ENCODE measurements at places on chromosomes 5 and 9.

DNA sequence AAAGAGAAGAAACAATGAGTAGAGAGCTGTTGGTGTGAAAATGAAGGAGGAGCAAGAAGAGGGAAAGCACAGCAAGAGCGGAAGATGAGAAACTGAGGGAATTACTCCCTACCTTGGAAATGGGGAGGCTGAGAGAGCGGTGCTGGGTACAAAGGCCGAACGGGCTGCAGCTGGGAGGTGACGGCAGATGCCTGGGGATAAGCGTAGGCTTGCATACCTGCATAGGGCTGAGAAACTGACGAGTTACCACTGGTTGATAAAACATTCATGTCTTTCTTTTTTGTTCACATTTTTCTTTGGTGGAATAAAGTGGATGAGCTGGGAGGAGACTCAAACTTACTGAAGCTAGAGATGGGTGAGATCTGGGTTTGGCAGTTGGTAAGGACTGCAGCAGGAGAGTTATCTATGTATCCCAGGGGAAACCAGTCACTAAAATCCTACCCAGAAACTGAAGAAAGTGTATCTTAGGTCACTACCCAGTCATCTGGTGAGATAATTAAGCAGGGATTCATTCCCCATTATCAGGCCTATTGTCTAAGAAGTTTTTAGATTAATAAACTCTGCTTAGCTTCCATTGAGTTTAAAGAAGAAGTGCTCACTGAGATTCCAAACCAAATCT is 34.8 kb downstream of the FKBP15 start:
- H3K4me3 ChIP-seq: no peak overlapping the region
- no peak for DNase-seq
- H3K27me3 ChIP-seq: no peaks in the 10 kb centered on the region
- H3K27ac ChIP-seq: no peak overlapping the region

- no peaks in the 10 kb centered on the region for H3K4me1 ChIP-seq
- H3K27me3 ChIP-seq: no peaks in the 10 kb centered on the region
- H3K27ac ChIP-seq: no peak overlapping the region
- no peak for DNase-seq
Measured at GRCh38 chr5:16980983-16981382, 44.9 kb upstream of the MYO10 start.

GRCh38 chr5:77255617-77256016 is 45.1 kb downstream of the PDE8B start:
- H3K4me1 ChIP-seq: peaks cover 8% of the 10 kb centered on the region
- no peak overlapping the region for H3K27ac ChIP-seq
- peaks cover 33% of the 10 kb centered on the region for H3K27me3 ChIP-seq
- no peak overlapping the region for H3K4me3 ChIP-seq

DNA sequence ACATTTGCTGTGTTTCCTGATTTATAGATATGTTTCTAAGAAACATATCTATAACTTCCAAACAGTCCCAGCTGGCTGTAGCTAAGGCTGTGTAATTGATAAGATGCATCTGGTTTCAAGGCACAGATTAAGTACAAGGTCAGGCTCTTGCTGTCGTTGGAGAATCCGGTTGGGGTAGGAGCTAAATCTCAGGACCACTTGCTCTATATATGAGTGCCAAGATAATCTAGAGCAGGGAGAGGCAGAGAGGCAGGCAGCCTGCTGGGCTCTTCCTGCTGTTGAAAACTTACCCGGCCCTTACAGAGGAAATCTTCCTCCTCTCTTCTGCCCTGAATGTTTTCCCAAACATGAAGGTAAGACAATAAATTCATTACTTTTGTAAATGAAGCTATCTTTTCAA is at the start of gene C7:
Gene C7, plus strand, starts transcription at position 234 of the 400 bp plus-strand sequence. Its CDS starts 114 bp downstream, at position 348.
- no peak for DNase-seq
- H3K36me3 ChIP-seq: no peaks in the 10 kb centered on the region
- H3K27ac ChIP-seq: no peak within 1 kb of the TSS
- H3K27me3 ChIP-seq: peaks cover 21% of the 10 kb centered on the region
- no peaks in the 10 kb centered on the region for H3K4me1 ChIP-seq

DNA sequence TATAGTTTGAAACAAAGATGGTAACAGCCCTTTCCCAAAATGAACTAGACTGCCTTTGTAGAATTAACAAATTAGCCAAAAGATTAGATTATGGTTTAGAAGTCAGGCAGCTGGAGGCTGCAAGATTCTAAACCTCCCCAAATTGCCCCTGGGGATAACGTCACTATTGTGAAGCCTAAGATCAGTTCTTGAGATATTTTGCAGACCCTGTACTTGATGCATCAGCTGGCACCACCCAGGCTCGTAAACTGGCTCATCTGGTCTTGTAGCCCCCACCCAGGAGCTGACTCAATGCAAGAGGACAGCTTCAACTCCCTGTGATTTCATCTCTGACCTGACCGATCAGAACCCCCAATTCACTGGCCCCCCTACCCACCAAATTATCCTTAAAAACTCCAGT is 4.2 kb upstream of the SOWAHA start:
- no peak overlapping the region for H3K27ac ChIP-seq
- peaks cover 61% of the 10 kb centered on the region for H3K27me3 ChIP-seq
- H3K4me1 ChIP-seq: peaks cover 7% of the 10 kb centered on the region

DNA sequence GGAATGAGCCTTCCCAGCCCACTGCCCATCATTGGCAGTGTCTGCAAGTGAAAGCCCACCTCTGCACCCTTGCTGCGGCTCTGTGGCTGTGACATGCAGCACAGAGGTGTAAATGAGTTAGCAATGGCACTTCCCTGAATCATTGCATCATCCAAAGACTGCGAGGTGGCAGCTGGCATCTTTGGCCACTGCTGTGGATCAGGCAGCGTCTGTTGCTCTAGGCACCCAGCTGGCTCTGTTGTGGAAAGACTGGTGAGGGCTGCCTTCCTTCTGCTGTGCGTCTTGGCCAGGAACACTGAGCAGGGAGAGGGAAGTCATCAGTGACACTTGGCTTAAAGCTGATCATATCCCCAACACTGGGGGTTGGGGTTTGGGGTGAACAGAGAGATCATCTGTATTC is 64.5 kb downstream of the MFAP3 start:
- no peaks in the 10 kb centered on the region for H3K4me1 ChIP-seq
- no peak overlapping the region for H3K27ac ChIP-seq
- H3K36me3 ChIP-seq: no peaks in the 10 kb centered on the region
- H3K4me3 ChIP-seq: no peak overlapping the region
- DNase-seq: no peak
- peaks cover 2% of the 10 kb centered on the region for H3K27me3 ChIP-seq

DNA sequence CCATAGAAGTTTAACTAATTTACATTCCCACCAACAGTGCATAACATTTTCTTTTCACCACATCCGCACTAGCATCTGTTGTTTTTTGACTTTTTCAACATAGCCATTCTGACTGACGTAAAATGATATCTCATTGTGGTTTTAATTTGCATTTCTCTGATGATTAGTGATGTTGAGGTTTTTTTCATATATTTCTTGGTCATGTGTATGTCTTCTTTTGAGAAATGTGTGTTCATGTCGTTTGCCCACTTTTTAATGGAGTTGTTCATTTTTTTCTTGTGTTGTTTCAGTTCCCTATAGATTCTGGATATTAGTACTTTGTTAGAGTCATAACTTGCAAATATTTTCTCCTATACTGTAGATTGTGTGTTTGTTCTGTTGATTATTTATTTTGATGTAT is 163.4 kb downstream of the FER start:
- H3K27ac ChIP-seq: no peak overlapping the region
- H3K4me1 ChIP-seq: no peaks in the 10 kb centered on the region
- H3K4me3 ChIP-seq: no peak overlapping the region
- no peaks in the 10 kb centered on the region for H3K36me3 ChIP-seq
- DNase-seq: no peak

DNA sequence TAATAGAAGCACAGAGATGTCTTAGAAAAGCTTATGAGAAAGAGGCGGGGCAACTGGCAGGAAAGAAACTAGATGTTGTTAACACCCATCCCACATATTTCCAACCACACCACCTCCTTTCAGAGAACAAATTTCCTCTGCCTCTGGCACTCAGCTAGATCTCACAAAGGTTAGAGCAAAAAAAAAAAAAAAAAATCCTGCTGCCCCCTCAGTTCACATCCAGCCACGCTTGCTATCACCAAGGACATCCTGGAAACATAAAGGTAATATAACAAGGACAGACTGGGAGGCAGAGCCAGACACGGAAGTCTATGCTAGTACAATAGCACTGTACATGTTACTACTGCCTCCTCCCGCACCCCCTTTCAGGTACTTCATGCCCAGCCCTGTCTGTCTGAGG is 238.0 kb upstream of the PTGER4 start:
- H3K27ac ChIP-seq: peak overlapping the region; percentile 86
- peak overlapping the region; percentile 44 for H3K4me3 ChIP-seq
- H3K27me3 ChIP-seq: no peaks in the 10 kb centered on the region
- peaks cover 17% of the 10 kb centered on the region for H3K36me3 ChIP-seq
- peaks cover 48% of the 10 kb centered on the region for H3K4me1 ChIP-seq

DNA sequence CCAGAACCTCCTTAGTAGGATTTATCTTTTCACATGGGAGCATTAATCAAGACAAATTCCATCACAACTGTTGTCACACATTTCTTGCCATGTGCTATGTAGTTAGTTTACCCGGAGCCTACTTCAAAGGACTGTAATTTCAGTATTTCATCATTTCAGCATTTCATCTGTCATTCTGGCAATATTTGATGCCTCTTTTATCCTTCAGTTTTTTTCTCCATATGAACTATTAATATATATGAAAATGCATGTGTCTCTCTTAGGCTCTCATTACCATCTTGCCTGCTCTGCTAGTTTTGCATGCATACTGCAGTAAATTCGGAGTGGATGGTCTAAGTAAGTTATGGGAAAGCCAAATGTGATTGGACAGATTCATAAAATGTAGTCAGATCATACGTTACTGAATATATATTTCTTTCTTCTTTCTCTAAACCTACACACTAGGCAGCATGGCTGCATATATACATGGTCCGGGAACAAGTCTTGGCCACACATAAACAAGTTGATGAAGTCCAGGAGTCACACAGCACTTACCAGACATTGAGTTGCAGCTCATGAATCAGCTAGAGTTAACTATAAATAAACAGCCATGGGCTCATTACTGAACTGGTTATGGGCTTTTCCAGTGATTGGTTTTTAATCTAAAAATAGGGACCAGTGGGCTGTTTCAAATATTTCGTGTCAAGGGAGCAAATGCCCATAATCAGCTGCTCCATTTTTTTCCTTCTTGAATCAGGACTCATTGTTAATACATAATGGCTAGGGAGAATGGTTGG is 46.6 kb downstream of the SPATA31D1 start:
- H3K4me3 ChIP-seq: no peak overlapping the region
- no peaks in the 10 kb centered on the region for H3K4me1 ChIP-seq
- H3K36me3 ChIP-seq: no peaks in the 10 kb centered on the region
- no peak overlapping the region for H3K27ac ChIP-seq
- no peaks in the 10 kb centered on the region for H3K27me3 ChIP-seq
- DNase-seq: no peak

GRCh38 chr5:2511126-2511525 is 240.4 kb downstream of the IRX2 start:
- DNase-seq: no peak
- H3K27ac ChIP-seq: no peak overlapping the region
- no peaks in the 10 kb centered on the region for H3K27me3 ChIP-seq
- no peaks in the 10 kb centered on the region for H3K36me3 ChIP-seq

DNA sequence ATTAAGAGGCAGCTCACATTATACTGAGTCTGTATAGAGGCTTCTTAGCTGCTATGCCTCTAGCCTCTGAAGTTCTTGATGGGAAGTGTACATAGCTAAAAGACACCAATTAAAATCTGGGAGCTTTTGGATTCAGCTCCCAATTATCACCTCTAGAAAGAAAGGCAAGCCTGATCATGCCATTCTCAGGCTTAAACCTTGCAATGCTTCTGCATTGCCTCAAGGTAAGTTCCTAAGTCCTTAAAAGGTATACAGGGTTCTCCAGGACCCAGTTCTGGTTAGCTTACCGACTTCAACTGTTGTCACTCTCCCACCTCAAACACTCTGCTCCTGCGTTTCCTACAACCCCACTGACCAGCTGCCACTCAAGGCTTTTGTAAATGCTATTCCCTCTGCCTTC is 17.5 kb upstream of the CCL28 start:
- H3K4me3 ChIP-seq: no peak overlapping the region
- H3K36me3 ChIP-seq: no peaks in the 10 kb centered on the region

DNA sequence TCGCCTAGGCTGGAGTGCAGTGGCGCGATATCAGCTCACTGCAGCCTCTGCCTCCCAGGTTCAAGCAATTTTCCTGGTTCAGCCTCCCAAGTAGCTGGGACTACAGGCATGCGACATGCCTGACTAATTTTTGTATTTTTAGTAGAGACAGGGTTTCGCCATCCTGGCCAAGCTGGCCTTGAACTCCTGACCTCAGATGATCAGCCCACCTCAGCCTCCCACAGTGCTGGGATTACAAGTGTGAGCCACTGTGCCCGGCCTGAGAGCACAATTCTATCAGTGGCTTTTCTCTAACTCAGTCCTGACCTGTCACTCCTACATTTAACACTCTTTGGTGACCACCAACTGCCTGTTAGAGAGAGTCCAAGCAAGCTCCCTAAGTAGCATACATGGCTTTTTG is 82.7 kb upstream of the SPOCK1 start:
- H3K27me3 ChIP-seq: peaks cover 9% of the 10 kb centered on the region
- H3K4me3 ChIP-seq: no peak overlapping the region
- H3K27ac ChIP-seq: no peak overlapping the region
- no peaks in the 10 kb centered on the region for H3K36me3 ChIP-seq
- no peak for DNase-seq

- H3K36me3 ChIP-seq: no peaks in the 10 kb centered on the region
- DNase-seq: no peak
- H3K27me3 ChIP-seq: no peaks in the 10 kb centered on the region
- H3K27ac ChIP-seq: no peak overlapping the region
- no peaks in the 10 kb centered on the region for H3K4me1 ChIP-seq
Measured at GRCh38 chr5:116514421-116514970, 60.1 kb downstream of the SEMA6A start.

GRCh38 chr9:89879701-89880100 is 274.9 kb downstream of the GADD45G start:
- H3K4me1 ChIP-seq: no peaks in the 10 kb centered on the region
- no peaks in the 10 kb centered on the region for H3K36me3 ChIP-seq
- no peak overlapping the region for H3K4me3 ChIP-seq
- H3K27me3 ChIP-seq: no peaks in the 10 kb centered on the region
- H3K27ac ChIP-seq: no peak overlapping the region

- peaks cover 80% of the 10 kb centered on the region for H3K4me1 ChIP-seq
- no peak overlapping the region for H3K4me3 ChIP-seq
- DNase-seq: no peak
Measured at GRCh38 chr5:119385536-119386128, 29.8 kb downstream of the TNFAIP8 start.

DNA sequence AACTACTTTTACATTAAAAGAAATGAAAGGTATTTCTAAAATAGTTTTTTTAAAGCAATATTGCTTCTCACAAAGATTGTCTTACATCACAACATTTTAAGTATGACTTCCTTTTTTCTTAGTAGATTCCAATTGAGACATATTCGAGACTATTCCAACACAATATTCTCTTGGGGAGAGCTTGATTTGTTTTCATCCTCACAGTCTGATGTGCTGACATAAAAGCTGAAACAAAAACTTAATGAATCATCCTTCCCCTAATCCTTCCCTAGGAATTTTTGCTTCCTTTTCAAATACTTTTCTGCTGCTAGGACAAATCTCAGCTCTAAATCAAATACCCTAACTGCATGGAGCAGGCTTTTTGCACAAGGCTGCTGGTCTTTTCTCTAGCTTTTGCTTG is 245.8 kb upstream of the MAP3K1 start:
- no peak overlapping the region for H3K4me3 ChIP-seq
- no peak overlapping the region for H3K27ac ChIP-seq
- peaks cover 9% of the 10 kb centered on the region for H3K36me3 ChIP-seq
- DNase-seq: no peak

- no peak for DNase-seq
- peaks cover 14% of the 10 kb centered on the region for H3K4me1 ChIP-seq
- peaks cover 44% of the 10 kb centered on the region for H3K36me3 ChIP-seq
- H3K4me3 ChIP-seq: no peak overlapping the region
Measured at GRCh38 chr9:21815643-21816042, 13.2 kb downstream of the MTAP start.

All from activated CD4-positive, alpha-beta T cell treated with anti-CD3 and anti-CD28 coated beads, Interleukin-2, amount 10 ng/mL, durations not matched to agents 7 days and 5 days (primary cell).